ENCODE measurements at places on chromosomes 4 and X. TPM values are rescaled to one million over a fixed set of nuclear protein-coding genes. Genes with fewer than 3 reads are reported as not detected.

Gene CSAG2
- total RNA-seq: not detected

Gene IGBP1
- total RNA-seq: 56.5 TPM

Gene PNMA5
- not detected for total RNA-seq

Gene PLRG1
- total RNA-seq: 42.4 TPM

Gene PNMA3
- 0.08 TPM for total RNA-seq

Gene TLR10
- not detected for total RNA-seq

Gene ATP6AP1
- 23.0 TPM for total RNA-seq

Gene ASMT
- not detected for total RNA-seq

Gene RNF212
- total RNA-seq: 1.2 TPM

Gene KLHL4
- 0.27 TPM for total RNA-seq

Gene RIPPLY1
- not detected for total RNA-seq

Gene TACR3
- not detected for total RNA-seq

Gene XPNPEP2
- total RNA-seq: not detected

Gene UGT8
- total RNA-seq: 0.61 TPM

Gene BRS3
- not detected for total RNA-seq
